IPS-NIHi11 (cell line): ENCODE measurements at places on chromosomes 5 and 9.

DNA sequence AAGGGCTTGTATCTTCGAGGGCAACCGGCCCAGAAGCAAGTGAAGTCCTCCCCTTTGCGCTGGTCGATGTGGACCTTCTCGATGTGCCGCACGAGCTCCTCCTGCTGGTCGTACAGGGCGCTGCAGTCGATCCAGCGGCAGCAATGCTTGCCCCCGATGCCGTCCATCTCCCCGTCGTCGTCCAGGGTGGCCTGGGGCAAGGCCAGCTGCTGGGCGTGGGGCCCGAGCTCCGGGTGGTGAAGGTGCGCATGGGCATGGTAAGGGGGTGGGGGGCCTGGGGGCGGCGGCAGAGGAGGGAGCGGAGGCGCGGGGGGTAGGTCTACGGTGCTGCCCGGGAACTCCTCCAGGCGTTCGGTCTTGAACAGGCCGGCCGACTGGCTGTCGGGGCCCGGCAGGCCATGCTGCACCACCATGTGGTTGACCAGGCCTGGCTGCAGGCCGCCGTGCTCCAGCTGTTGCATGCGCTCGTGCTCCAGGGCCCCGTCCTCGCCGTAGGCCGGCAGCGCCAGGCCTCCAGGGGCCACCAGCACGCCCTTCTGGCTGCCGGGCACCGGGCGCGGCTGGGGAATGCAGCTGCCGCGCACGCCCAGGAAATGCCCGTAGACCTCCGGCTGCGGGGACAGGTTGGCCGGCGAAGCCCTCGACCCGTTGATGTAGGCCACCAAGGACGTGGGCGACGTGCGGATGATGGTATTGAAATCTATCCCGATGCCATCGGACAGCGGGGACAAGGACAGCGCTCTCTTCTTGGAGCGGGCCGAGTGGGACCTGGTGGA, 181.8 kb downstream of the GLIS3 start:
- DNase-seq = peak; percentile 56

DNA sequence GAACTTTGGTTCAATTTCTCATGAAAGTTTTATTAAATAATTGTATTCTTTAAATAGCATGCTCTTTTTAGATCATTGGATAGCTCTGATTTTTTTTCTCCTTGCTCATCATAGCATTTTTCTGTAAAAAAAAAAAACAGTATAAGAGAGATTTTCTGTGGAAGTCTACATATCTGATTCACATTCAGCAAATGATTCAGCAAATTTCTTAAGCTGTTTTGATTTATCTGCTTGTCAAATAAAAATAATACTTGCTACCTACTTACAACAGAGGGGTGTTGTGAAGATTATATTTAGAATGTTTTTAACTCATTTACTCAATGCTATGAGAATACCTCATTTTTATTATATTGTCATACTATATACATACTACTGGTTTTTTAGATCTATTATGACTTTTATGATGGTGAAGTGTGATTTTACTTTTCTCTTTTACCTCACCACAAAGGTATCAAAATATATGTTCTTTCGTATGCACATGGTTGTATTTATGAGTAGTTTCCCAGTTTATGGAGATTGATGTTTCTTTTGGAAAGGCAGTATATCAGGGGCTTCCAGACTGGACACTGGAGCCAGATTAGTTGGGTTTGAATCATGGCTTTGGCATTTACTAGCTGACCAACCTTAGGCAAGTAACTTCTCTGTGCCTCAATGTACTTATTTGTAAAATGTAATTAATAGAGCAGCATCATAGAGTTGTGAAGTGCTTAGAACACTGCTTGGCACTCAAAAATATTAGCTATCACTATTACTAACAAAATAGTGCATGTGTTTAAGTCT, 25.5 kb downstream of the TNPO1 start:
- DNase-seq = no peak

GRCh38 chr9:98808411-98808815, 943 bp downstream of the GALNT12 start:
- DNase-seq = peak; percentile 41

DNA sequence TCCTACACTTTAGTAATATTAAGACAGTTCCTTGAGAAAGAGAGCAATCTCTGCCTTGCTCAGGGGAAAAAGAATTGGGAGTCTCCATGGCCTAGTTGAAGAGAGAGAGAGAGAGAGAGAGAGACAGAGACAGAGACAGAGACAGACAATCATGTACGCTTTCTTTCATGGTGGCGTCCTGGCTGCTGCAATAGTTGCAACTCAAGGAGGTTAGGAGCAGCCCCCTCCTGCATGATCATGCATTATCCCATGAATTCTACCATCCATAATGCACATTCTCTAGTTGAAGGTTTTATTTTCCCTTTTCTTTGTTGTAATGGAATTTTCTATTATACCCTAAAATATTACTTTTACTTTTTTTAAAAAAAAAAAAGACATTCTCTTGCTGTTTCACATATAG, 50.7 kb downstream of the PPP2R2B start:
- no peak for DNase-seq

DNA sequence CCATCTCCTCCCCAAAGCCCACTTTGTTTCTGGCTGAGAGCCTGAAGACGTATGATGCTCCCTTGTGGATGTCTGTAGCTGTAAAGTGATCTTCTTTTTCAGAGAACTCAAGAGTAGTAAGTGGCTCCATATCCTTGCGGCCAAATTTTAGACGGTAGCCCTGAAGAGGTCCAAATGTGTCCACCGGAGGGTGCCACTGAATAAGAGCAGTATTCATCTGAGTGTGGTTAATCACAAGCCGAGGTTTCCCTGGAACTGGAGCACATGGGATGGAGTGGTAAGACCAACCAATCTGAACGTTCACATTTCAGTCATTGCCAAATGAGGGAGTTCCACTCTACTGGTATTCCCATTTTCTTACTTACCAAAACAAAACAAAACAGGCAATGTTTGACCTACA, 686.5 kb upstream of the DMAC1 start:
- DNase-seq = peak; percentile 22

GRCh38 chr9:96067600-96067999, 192.1 kb downstream of the ERCC6L2 start:
- no peak for DNase-seq

GRCh38 chr5:146342882-146343865, 4.5 kb downstream of the POU4F3 start:
- no peak for DNase-seq

GRCh38 chr5:169011009-169011408, 289.9 kb downstream of the SLIT3 start:
- DNase-seq = no peak

DNA sequence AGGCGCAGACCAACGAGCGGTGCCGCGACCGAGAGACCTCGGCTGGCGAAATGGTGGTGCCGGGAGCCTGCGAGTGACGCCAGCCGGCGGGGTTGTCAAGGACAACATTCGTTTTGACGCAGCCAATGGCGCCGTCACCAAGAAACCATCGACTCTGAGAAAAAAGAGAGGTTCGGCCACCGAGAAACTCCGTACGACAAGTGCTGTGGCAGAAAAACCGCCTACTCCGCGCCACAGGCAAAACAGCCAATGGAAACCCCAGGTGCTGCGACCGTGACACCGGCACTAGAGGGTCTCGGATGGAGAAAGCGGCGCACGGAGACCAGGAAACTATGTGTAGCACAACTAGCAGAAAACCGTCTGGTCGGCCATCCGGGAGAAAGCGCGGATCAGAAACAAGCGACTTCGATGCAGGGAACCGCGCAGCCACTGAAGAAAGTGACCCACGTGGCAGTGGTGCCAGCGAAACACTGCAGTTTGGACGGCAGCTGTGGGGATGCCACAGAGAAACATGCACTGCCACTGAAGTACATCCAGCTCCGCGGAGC, 88.8 kb downstream of the ANXA2R start:
- no peak for DNase-seq

GRCh38 chr9:101861472-101861871, 123.0 kb upstream of the GRIN3A start:
- DNase-seq = no peak

- no peak for DNase-seq
These were observed 534.5 kb downstream of the TMEM38B start for GRCh38 chr9:106228861-106229260.

GRCh38 chr9:113579283-113580040, 115.9 kb downstream of the RGS3 start:
- no peak for DNase-seq

- DNase-seq = no peak
These were observed 216.2 kb downstream of the PTPRD start for GRCh38 chr9:10396615-10397014.

GRCh38 chr9:20760246-20760891, 76.3 kb downstream of the FOCAD start:
- no peak for DNase-seq

GRCh38 chr9:113376634-113377567, at the start of gene HDHD3:
Gene HDHD3, minus strand, starts transcription at chr9:113376986. Its CDS starts 2,632 bp downstream, at chr9:113374354.
- peak; percentile 96 for DNase-seq

GRCh38 chr5:175688352-175689146, 30.7 kb downstream of the HRH2 start:
- DNase-seq = no peak

DNA sequence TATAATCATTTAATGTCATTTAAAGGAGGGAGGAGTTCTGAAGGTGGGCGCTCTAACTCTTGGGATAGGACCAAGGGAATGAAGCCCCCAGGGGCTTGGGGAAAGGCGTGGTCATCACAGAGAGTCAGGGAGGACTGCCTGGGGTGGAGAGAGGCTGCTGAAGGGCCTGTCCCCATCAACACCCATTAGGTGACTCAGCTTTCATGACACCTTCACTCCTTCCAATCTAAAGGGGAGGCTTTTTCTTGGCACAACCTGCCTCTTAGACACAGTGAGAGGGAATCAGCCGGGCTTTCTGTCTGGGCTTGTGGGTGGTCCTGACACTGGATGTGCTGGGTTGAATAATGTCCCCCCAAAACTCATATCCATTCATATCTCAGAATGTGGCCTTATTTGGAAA, 31.4 kb upstream of the ANKRD33B start:
- no peak for DNase-seq

- no peak for DNase-seq
These were observed 15.4 kb upstream of the VAV2 start for GRCh38 chr9:134007571-134007970.

- DNase-seq = no peak
These were observed 22.4 kb downstream of the IL7R start for GRCh38 chr5:35879096-35879495.
